HT1080 (cell line): ENCODE measurements at places on chromosomes 2 and 18. TPM values are rescaled to one million over a fixed set of nuclear protein-coding genes. Genes with fewer than 3 reads are reported as not detected.

The MTCL1 gene
- 20.5 and 28.8 TPM in 2 replicates for total RNA-seq

The ARHGAP28 gene
- 2.5 TPM in 1 of 2 replicates, not detected in the other for total RNA-seq

DNA sequence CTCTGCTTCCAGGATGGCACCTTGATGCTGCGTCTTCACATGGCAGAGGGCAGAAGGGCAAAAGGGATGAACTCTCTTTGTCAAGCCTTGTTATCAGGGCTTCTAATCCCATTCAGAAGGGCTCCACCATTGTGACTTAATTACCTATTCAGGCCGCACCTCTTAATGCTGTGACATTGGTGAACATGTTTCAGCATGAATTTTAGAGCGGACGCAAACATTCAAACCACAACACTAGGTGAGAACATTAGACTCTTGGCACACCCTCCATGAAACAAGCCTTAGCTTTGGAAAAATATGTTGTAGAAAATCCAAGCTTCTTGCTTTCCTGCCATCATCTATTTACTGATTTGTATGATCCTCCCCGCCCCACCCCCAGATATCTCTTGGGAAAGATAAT lies 17.9 kb downstream of the DAW1 start:
- DNase-seq, result no peak

DNA sequence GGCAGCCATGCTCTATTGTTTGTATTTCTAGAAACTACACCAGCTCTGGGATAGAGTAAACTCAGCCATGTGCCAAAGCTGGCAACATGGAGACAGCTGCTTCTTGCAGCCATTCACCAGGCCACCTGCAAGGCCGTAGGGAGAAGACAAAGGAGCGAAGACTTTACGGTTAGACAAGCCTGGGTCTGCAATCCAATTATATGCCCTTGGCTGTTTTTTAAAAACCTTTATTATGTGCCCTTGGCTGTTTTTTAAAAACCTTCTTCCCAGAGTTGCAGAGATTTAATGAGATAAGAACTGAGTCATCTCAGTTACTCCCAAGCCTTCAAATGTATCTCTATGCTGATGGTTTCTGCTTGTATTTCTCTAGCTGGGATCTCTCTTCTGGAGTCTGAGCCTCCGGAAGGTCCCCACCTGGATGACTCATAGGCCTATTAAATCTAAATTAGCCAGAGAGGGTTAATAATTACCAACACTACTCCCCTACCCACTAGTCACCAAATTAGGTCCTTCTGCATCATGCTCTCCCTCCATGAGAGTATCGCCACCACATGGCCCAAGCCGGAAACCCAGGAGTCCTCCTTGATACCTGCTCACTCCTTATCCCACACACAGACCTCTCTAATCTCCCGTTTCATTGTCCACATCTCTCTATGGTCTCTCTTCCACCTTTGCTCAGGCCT lies 17.5 kb upstream of the DPP4 start:
- peak; percentile 44 for DNase-seq

DNA sequence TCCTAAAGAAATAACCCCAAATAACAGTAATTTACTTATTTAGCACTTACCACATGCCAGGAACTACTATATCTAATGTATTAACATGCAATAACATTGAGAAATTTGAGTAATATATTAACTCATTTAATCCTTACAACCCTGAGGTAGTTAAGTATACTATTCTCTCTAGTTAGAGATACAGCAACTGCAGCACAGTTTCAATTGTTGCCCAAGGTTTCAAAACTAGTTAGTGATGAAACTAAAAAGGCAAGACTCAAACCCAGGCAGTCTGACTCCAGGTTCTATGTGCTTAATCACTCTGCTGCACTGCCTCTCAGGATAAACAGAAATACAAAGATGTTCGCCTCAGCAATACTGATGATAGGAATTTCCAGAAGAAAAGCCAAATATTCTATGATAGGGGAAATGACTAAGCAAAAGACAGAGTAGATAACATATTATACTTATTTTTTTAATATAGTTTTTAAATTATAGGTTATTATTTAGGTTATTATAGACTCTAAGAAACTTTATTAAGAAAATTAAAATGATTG lies 88.0 kb downstream of the SS18 start:
- no peak for DNase-seq

- no peak for DNase-seq
Observed at GRCh38 chr2:214549946-214550345, 139.1 kb downstream of the VWC2L start.

The HS1BP3 gene
- total RNA-seq, result 18.4 and 21.9 TPM in 2 replicates

The OR6B2 gene
- not detected in 2 replicates for total RNA-seq

DNA sequence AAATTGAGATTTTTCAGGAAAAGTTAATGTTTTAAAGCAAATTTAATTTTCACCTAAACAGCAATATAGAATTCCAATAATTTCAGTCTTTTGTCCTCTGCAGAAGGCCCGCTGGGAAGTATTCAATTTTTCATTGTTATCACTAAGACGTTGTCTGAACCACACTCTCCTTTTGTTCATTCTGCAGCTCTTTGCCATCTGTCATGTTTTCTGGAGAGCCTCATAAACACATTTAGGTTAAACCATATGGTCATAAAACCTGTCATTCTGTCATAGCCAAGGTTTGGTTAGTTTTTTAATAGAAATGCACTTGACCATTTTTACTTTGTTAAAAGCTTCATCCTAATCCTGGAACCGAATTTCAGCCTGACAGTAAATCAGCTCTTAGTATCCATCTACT lies 54.0 kb upstream of the PGAP1 start:
- no peak for DNase-seq

GRCh38 chr2:60215386-60215901 lies 338.0 kb downstream of the BCL11A start:
- no peak for DNase-seq

The DARS1 gene
- total RNA-seq, result 66.5 and 71.2 TPM in 2 replicates

DNA sequence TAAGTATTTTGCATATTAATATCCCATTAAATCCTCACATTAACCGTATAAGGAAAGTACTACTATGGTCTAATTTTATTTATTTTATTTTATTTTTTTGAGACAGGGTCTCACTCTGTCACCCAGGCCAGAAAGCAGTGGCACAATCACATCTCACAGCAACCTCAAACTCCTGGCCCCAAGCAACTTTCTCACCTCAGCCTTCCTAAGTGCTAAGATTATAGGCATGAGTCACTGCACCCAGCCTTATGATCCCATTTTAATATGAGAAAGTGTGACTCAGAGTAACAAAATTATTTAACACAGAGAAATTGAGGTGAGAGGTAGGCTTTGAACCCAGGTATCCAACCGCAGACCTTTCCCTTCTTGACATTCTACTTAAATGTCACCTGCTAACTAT lies 330.0 kb upstream of the POU3F3 start:
- no peak for DNase-seq

DNA sequence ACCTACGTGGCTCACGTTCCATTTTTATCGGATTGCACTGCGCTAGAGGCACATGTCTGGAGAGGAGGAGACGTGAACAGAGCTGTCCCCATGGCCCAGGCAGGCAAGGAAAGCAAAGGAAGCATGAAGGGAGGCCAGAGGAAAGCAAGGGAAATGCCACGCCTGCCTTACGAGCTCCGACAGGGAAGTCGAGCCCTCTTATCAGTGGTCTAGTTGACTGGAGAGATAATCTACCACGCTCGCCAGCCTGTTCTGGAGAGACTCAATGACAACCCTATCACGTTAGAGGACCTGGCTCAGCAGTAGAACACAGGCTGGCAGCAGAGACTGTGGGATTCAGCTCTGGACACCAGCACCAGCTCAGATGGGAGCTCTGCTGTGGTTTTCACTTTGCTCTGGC lies 202.6 kb upstream of the ID2 start:
- DNase-seq, result no peak

- no peak for DNase-seq
Observed at GRCh38 chr2:42941633-42942176, 149.3 kb upstream of the HAAO start.

GRCh38 chr2:47270421-47270820 lies 115.3 kb upstream of the STPG4 start:
- DNase-seq, result no peak

GRCh38 chr2:98573426-98573825 lies 34.9 kb downstream of the COA5 start:
- no peak for DNase-seq

DNA sequence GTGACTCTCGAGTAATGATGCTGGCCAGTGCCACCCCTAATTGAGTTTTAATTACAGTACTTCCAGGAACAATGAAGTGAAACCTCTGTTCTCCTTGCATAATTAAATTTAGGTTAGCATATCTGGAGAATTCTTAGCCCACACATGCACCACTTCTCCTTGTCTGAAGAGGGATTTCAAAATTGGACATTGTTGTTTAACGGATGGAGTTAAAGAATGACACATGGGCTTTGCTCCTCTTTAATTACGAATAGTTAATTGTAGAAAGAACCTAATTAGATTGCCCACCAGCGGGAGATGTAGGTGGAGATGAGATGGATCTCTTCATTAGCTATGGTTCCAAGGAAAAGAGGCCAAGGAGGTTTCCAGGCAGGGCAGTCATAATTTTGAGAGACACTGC lies 33.1 kb upstream of the EN1 start:
- DNase-seq, result no peak

GRCh38 chr2:120365236-120365793 lies 19.4 kb downstream of the INHBB start:
- DNase-seq, result no peak

- DNase-seq, result no peak
Observed at GRCh38 chr2:209368406-209368805, 55.4 kb upstream of the MAP2 start.

GRCh38 chr2:36371070-36371874 lies 15.7 kb downstream of the CRIM1 start:
- DNase-seq, result no peak

DNA sequence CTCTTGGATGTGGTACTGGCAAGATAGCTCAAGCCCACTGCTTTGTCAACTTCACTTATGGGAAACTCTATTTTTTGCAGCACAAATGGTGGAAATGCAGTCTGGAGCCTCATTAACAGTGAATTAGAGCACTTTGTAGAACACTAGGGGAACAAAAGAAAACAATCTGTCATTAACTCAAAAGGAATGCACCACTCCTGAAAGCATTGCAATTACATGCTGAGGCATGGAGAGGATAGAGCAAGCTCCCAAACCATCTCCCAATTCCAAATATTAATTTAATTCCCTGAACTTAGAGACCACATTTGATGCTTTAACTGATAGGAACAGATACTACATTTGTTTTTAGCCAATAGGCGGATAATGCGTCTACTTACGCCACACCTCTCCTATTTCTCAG lies 32.8 kb upstream of the TANC1 start:
- DNase-seq, result no peak

DNA sequence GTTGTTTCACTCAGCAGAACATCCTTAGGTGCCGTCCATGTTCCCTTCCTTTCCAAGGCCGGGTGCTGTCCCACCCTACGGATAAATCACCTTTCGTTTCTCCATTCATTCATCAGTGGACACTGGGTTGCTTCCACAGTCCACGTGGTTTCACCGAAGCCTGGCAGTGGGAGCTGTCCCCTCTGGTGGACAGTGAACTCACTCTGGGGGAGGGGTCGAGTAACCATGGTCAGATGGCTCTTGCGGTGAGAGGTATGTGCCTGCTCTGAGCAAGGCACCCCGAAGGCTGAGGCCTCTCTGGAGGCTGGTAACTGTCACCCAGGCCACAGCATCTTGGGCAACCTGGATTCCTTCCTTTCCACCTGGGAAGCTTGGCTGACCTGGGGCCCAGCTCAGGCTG lies 61.5 kb upstream of the TWIST2 start:
- no peak for DNase-seq

DNA sequence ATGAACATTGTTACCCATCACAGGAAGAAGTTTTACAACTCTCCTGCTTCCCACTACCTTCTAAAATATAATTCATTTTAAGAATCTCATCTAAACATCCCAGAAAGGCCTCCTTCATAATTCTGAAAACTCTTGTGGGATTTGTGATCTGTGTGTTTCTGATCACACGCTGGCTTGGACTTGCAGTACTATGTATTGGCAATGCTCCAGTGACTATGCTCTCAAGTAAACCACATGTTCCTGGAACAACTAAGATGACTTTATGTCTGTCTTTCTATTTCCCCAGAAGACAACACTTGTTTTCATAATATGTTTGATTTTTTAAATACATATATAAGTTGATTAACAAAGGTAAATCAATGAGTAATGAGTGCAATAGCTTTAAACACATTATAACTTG lies 376.6 kb upstream of the NETO1 start:
- no peak for DNase-seq

GRCh38 chr2:33288011-33288410 lies 188.4 kb upstream of the RASGRP3 start:
- DNase-seq, result no peak

DNA sequence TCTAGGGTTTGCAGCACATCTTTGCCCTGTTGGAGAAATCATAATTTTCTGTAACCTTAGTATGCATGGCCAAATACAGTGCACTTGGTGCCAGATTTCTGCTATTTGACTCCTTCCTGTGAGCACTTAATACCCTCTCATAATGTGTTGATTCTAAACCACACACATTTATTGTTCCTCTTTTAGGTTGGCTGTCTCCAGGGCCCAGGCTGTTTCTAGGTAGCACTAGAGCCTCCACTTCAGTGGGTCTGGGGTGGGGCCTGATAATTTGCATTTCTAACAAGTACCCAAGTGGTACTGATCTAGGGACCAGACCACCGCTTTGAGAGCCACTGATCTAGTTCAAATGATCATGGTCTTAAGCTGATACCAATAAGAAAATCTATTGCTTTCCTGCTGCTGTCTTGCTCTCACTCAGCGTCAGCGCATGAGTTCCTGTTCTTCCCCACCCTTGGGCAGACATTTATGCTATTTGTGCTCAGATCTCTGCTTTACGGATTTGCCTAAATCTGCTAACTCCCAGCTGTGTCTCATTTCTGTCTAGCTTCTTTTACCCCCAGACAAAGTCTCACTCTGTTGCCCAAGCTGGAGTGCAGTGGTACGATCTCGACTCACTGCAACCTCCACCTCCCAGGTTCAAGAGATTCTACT lies 7.4 kb downstream of the PTRHD1 start:
- DNase-seq, result no peak

DNA sequence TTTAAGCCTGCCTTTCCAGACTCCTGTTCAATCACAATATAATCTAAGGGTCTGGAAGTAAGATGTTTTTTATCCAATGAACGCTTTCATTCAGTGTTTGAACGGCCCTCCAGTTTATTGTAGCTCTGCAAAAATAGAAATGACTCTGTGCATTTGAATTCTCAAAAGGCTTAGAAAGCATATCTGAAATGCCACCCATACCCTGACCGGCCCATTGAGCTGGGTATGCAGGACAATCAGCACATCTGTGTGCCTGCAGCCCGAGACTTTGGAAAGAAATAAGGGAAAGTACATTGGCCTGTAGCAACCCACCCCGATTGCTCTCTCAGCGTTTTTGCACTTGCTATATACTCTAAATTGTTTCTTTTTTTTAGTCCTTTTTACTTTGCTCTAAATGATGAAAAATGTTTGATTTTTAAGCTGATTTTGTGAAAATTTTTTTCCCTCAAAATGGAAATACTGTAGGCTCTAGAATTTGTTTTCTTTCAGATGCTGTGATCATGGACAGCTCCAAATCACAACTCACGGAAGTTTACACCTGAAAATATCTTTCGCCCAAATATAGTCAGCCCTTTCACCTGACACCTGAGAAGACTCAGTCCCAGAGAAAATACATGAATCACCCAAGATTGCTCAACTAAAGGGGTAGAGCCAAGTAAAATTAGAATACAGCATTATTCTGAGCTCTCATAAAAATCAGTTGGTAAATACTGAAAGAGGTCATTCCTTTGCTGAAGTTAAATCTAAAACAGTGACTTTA lies 194.5 kb upstream of the SIX3 start:
- DNase-seq, result no peak

- DNase-seq, result peak; percentile 71
Observed at GRCh38 chr2:237171396-237171795, 85.7 kb downstream of the COPS8 start.
